NCI-H2107 (cell line): ENCODE measurements at places on chromosomes 2 and 18.

DNA sequence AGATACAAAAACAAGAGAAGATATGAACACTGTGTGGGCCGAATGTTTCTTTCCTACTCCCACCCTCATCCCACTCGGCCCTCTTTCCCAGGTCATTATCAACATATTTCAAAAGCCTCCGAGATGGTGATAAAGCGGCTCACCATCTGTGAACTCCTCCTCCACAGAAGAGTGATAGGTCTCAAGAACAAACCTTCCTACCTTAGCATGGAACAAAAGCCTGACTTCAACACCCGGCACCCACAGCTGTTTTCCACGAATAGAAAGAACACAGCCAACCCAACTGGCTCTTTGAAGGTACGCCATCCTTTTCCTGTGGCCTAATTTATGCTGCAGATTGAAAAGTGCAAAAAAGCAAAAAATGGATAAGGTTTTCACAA, 28.8 kb downstream of the BCL2 start:
- no peak for DNase-seq

DNA sequence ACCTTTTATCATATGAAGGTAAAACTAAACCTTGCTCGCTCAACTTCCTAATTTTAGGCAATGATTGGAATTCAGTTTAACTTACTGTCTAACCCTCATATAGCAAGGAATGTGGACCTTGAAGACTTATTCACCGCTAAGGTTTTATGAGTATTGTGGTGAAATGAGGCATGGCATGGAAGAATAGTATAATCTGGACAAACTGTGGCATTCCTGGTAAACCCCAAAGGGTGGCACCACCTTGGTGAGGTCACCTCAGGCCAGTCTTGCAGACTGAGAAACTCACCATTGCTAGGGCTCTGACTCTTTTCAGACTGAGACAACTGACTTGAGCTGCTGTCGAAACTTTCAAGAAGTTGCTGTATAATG, 51.1 kb upstream of the EHBP1 start:
- DNase-seq: no peak

DNA sequence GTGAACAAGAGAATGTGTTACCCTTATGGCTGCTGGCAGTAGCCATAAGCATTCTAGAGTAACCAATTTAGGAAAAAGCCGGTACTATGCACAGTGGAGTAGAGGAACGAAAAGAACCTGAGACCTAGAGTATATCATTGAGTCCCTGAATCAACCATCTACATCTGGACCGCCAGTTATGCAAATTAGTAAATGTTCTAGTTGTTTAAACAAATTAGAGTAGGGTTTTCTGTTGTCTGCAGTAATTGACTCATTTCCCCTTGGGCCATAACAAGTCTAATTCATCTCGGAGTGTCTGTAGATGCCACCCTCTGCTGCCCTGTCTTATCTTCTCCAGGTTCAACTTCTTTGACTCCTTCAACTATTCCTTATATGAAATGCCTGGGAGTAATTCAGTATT, 60.1 kb upstream of the CAPN13 start:
- no peak for DNase-seq

- no peak for DNase-seq
Observed at GRCh38 chr2:18825838-18826237, 236.5 kb upstream of the NT5C1B start.

GRCh38 chr2:160551259-160551658, 57.7 kb upstream of the RBMS1 start:
- DNase-seq: no peak

GRCh38 chr2:205748639-205749038, 66.3 kb downstream of the NRP2 start:
- DNase-seq: no peak

- no peak for DNase-seq
Observed at GRCh38 chr18:34358923-34359322, 134.2 kb upstream of the NOL4 start.
